Activated T-helper 1 cell treated with anti-CD3 and anti-CD28 coated beads, Interleukin-12 subunit alpha, Interleukin-12 subunit beta, Interleukin-2, Interleukin-4 antibody, amounts not matched to agents 30 ng/mL and 10 ng/mL and 1 ng/mL, durations not matched to agents 14 hours and 24 hours and 36 hours (primary cell): ENCODE measurements at places on chromosomes 7 and 10. TPM values are rescaled to one million over a fixed set of nuclear protein-coding genes. Genes with fewer than 3 reads are reported as not detected.

The LIPN gene
- not detected in 2 replicates for total RNA-seq

The RAB19 gene
- total RNA-seq = 23.9 and 27.0 TPM in 2 replicates

The OPN1SW gene
- not detected in 2 replicates for total RNA-seq

The VAX1 gene
- not detected in 2 replicates for total RNA-seq

The ST8SIA6 gene
- total RNA-seq = not detected in 2 replicates

- peaks cover 13% of the 10 kb centered on the region for H3K27me3 ChIP-seq
- peaks cover 3% of the 10 kb centered on the region for H3K36me3 ChIP-seq
- no peak overlapping the region for H3K4me3 ChIP-seq
- peaks cover 17% of the 10 kb centered on the region for H3K4me1 ChIP-seq
These were observed 27.7 kb downstream of the PLXNA4 start for GRCh38 chr7:132548489-132549078.

DNA sequence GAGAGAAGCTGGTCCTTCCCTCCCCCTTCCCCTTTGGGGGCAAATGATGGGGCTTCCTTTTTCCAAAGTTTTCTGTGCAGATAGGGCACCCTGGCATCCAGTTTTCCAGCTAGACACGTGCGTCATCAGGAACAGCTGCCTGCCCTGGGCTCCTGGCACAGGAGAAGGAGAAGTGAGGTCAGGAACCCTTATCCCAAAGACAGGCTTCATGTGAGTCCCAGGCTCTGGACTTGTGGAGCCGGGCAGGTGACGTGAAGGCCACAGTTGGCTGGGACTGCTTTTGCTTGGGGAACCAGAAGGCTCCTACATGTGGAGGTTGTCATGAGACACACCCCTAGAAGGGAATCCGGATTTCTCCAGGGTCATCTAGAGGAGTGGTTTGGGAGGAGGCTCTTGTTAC, 66.5 kb downstream of the RBM20 start:
- H3K4me3 ChIP-seq = no peak overlapping the region
- H3K27ac ChIP-seq = no peak overlapping the region
- H3K36me3 ChIP-seq = no peaks in the 10 kb centered on the region
- no peaks in the 10 kb centered on the region for H3K4me1 ChIP-seq

- peaks cover 4% of the 10 kb centered on the region for H3K27me3 ChIP-seq
- no peaks in the 10 kb centered on the region for H3K36me3 ChIP-seq
- no peaks in the 10 kb centered on the region for H3K4me1 ChIP-seq
- H3K4me3 ChIP-seq = no peak overlapping the region
- no peak overlapping the region for H3K27ac ChIP-seq
These were observed 105.6 kb upstream of the RNF32 start for GRCh38 chr7:156534925-156535324.

- no peaks in the 10 kb centered on the region for H3K36me3 ChIP-seq
- no peak overlapping the region for H3K27ac ChIP-seq
- no peak for DNase-seq
These were observed 501.6 kb upstream of the MKI67 start for GRCh38 chr10:128627811-128628210.

DNA sequence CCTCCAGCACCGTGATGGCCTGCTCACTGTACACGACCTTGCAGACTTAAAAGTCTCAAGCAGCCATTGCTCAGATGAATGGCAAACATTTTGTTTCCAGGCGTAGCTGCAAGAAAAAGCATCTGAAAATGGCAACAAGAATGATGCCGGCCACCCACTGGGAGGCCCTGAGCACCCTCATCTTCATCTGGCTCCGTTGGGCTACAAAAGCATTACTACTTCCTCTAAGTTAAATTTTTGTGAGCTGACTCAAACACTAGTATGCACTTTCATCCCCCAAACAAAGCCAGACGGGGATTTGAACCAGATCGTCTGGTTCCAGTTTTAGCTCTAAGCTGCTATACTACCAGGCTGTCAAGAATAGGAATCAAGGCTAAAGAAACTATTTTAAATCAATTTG, 116.6 kb upstream of the CDK1 start:
- H3K4me3 ChIP-seq = no peak overlapping the region
- H3K36me3 ChIP-seq = peaks cover 26% of the 10 kb centered on the region
- no peak overlapping the region for H3K27ac ChIP-seq
- DNase-seq = no peak

DNA sequence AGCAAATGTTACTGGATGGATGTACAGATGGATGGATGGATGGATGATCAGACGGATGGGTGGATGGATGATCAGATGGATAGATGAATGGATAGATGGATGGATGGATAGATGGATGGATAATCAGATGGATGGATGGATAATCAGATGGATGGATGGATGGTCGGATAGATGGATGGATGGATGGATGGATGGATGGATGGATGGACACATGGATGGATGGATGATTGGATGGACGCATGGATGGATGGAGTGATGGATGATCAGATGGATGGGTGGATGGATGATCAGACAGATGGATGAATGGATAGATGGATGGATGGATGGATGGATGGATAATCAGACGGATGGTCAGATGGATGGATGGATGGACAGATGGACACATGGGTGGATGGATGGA, 90.3 kb upstream of the TCF7L2 start:
- H3K36me3 ChIP-seq = no peaks in the 10 kb centered on the region
- no peaks in the 10 kb centered on the region for H3K4me1 ChIP-seq
- DNase-seq = no peak
- no peaks in the 10 kb centered on the region for H3K27me3 ChIP-seq

DNA sequence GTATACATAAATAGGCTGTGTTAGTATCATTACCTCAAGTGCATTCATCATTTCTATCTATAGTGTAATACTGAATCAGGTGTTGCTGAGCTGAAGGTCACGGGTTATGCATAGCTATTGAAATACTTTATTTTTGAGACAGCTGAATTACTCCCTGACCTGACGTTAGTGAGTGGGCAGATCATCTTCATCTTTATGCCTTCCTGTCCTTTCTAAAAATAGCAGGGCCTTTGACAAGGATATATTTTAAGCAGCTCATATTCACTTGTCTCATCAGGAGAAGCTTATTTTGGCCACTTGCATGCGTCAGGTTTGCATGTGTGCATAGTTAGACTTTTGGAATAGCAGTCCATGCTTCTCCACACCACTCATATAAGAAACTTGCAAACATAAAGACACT, 63.6 kb upstream of the DKK1 start:
- DNase-seq = no peak
- H3K27ac ChIP-seq = no peak overlapping the region
- no peaks in the 10 kb centered on the region for H3K4me1 ChIP-seq
- H3K27me3 ChIP-seq = no peaks in the 10 kb centered on the region

- H3K27ac ChIP-seq = no peak overlapping the region
- DNase-seq = no peak
- no peaks in the 10 kb centered on the region for H3K36me3 ChIP-seq
- H3K4me3 ChIP-seq = no peak overlapping the region
- peaks cover 4% of the 10 kb centered on the region for H3K27me3 ChIP-seq
- H3K4me1 ChIP-seq = no peaks in the 10 kb centered on the region
These were observed 91.6 kb downstream of the AMPH start for GRCh38 chr7:38539477-38540081.

- H3K4me1 ChIP-seq = no peaks in the 10 kb centered on the region
- DNase-seq = no peak
- no peak overlapping the region for H3K27ac ChIP-seq
These were observed 125.3 kb upstream of the CELF2 start for GRCh38 chr10:10892290-10892875.

DNA sequence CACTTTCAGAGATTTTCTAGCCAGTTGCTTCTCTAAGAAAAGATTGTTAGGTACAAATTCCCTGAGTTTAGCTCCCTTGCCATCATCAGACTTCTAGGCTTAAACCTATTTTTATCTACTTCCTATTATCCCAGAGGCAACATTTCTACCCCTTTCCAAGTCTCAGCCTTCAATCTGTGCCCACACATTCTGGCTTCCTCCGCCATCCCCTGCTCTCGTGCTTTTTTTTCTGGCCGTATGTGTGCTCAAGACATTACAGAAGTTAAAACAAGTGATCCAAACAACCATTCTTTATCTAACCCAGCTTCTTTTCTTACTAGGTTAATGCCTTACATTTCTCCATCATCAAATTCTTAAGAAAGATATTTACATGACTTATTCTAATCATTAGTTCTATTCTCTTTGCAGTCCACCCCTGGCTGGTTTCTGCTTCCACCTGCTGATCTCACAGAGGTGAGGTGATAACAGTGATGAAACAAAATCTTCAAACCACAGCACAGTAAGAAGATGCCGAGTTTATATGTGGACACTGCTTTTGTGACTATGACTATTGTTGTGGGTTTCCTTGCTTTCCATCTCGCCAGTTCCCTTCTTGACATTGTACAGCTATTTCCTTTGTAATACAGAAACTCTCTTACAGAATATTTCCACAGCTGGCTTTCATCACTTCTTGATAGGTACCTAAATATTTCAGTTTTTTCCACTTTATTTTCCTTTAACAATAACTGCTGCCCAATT, 18.3 kb upstream of the CDK6 start:
- H3K4me1 ChIP-seq = peaks cover 17% of the 10 kb centered on the region
- DNase-seq = no peak
- no peaks in the 10 kb centered on the region for H3K27me3 ChIP-seq
- peak overlapping the region; percentile 89 for H3K27ac ChIP-seq

DNA sequence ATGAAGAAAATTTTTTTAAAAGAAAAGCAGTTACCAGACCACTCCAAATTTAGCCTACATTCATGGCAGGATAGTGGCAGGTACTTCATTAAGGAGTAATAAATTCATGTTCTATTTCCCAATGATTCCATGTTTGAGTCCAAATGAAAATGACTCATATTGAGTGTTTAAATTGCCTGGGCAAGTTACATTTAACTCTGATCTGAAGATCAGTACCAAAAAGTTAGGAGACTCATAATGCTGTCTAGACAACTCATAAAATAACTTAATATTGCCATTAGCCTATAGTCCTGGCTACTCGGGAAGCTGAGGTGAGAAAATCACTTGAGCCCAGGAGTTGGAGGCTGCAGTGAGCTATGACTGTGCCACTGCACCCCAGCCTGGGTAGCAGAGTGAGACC, 13.0 kb downstream of the BRAF start:
- no peak for DNase-seq
- peaks cover 3% of the 10 kb centered on the region for H3K27me3 ChIP-seq
- no peak overlapping the region for H3K27ac ChIP-seq
- H3K36me3 ChIP-seq = peaks cover 5% of the 10 kb centered on the region
- no peak overlapping the region for H3K4me3 ChIP-seq

DNA sequence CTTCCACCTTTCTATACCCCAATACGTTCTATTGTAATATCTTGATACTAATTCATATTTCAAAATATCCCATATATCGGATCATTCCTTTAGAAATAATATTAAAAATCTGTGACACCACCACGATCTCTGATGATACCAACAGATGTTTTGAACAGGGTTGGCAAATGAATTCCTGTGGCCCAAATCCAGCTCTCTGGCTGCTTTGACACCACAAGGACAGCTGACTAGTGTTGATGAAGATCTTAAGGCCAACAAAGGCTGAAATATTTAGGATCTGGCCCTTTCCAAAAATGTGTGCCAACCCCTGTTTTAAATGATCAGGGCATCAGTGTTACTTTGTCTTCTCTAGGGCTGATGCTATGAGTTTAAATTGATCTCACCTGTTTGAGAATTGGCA, 380.7 kb upstream of the PFKP start:
- no peaks in the 10 kb centered on the region for H3K4me1 ChIP-seq
- DNase-seq = no peak
- H3K36me3 ChIP-seq = no peaks in the 10 kb centered on the region

- H3K27ac ChIP-seq = no peak overlapping the region
- no peaks in the 10 kb centered on the region for H3K4me1 ChIP-seq
- no peaks in the 10 kb centered on the region for H3K36me3 ChIP-seq
- DNase-seq = no peak
- no peak overlapping the region for H3K4me3 ChIP-seq
These were observed 254.1 kb downstream of the ARL4A start for GRCh38 chr7:12941512-12941911.

DNA sequence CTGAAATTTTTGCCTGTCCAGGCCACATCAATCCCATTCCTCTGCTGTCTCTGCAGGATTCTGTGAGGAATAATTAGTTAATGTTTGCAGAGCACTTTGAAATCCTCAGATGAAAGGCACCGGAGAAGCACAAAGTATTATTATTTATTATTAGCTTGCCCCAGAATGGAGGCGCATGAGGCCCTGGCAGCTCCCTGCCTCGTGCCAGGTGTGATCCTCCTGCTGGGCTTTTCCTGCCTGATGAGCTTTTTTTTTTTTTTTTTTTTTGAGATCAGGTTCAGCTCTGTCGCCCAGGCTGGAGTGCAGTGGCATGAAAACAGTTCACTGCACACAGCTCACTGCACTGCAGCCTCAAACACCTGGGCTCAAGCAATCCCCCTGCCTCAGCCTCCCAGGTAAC, 65.2 kb downstream of the TCF7L2 start:
- H3K36me3 ChIP-seq = no peaks in the 10 kb centered on the region
- peaks cover 19% of the 10 kb centered on the region for H3K27me3 ChIP-seq
- H3K4me1 ChIP-seq = no peaks in the 10 kb centered on the region
- no peak overlapping the region for H3K4me3 ChIP-seq

DNA sequence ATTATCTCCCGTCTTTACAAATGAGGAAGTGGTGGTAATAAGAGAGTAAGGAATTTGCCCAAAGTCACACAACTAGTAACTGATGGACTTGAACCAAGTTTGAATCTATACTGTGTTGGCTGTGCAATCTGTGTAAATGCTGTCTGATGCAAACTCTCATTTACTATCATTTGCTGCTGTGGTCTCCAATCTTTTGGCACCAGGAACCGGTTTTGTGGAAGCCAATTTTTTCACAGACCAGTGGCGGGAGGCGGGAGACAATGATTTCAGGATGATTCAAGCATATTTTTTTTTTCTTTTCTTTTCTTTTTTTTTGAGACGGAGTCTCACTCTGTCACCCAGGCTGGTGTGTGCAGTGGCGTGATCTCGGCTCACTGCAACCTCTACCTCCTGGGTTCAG, 450.0 kb upstream of the FZD8 start:
- no peaks in the 10 kb centered on the region for H3K36me3 ChIP-seq
- H3K27me3 ChIP-seq = no peaks in the 10 kb centered on the region
- H3K27ac ChIP-seq = no peak overlapping the region
- H3K4me3 ChIP-seq = no peak overlapping the region

GRCh38 chr10:62978482-62978881, 154.6 kb upstream of the NRBF2 start:
- no peak overlapping the region for H3K27ac ChIP-seq
- no peaks in the 10 kb centered on the region for H3K36me3 ChIP-seq
- H3K27me3 ChIP-seq = no peaks in the 10 kb centered on the region
- peaks cover 30% of the 10 kb centered on the region for H3K4me1 ChIP-seq

- no peaks in the 10 kb centered on the region for H3K27me3 ChIP-seq
- no peaks in the 10 kb centered on the region for H3K4me1 ChIP-seq
- DNase-seq = no peak
- H3K36me3 ChIP-seq = no peaks in the 10 kb centered on the region
- H3K4me3 ChIP-seq = no peak overlapping the region
- H3K27ac ChIP-seq = no peak overlapping the region
These were observed 500.9 kb downstream of the NEBL start for GRCh38 chr10:20396205-20396604.

DNA sequence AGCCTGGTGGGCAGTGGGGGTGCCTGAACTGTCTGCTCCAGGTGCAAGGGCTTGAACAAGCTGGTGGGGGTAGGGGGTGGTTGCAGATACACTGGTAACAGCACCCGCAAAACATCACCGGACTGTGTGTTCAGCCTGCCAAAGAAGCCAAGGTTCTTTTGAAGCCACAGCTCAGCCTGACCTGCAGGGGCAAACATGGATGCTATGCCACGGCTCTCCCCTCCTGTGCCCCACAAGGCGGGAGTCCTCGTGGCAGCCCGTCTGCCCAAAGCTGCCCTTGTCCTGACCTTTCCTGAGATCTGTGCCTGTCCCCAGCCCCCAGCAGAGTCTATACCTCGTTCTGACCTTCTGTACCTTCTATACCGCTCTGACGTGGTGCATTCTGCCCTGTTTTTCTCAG, 285.7 kb downstream of the GLRX3 start:
- no peaks in the 10 kb centered on the region for H3K4me1 ChIP-seq
- no peak overlapping the region for H3K27ac ChIP-seq
- no peaks in the 10 kb centered on the region for H3K36me3 ChIP-seq
- no peak overlapping the region for H3K4me3 ChIP-seq
- H3K27me3 ChIP-seq = no peaks in the 10 kb centered on the region
- no peak for DNase-seq
